LHCN-M2 (cell line): ENCODE measurements at places on chromosomes 6 and 20. TPM values are rescaled to one million over a fixed set of nuclear protein-coding genes. Genes with fewer than 3 reads are reported as not detected.

Gene SOX18
- not detected in 2 replicates for total RNA-seq

Gene PRRT1
- 0.06 TPM in 1 of 2 replicates, not detected in the other for total RNA-seq

Gene CST3
- total RNA-seq = 356 and 431 TPM in 2 replicates

DNA sequence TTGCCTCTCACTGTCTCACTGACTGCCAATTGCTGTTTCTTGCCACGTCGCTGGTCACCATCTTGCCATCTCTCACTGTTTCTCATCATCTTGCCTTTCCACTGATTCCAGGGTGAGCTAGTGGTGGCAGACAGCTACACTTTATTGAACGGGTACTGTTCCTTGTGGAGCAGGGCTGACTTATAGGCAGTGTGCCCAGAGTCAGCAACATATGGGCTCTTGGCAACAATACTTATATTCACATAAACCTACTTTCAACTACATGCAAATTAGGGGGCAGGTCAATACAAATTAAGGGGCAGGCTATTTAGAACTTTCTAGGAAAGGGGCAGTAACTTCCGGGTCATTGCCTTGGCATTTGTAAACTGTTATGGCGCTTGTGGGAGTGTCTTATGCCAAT lies 186.2 kb upstream of the SYNDIG1 start:
- DNase-seq = no peak

DNA sequence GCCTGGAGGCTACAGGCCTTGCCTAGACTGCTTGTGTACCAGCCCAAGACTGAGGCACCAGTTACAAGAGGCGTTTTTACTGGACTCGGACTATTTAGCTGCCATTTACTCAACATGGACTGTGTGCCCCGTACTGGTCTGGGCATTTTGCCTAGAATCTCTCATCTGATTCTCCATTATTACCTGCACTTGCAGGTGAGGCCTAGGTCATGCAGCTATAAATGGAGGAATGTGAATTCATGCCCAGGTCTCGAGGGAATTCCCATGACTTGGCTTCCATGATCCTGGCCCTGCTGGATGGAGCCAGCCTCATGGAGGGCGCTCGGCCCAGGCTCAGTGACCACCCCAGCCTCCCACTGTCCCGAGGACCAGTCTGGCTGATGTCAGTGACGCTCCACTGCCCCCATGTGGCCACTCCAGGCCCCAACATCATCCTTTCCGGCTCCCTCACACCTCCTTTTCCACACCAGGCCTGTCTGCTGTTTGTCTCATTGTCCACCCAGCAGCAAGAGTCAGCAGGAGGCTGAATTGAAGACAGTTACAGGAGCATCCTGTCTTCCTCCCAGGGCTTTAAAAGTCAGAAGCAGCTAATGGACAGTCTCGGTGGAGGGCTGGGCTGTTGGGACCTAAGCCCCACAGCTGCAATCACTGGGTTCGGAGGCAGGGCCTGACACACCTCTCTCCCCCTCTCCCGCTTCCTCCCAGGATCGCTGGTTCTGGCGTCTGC lies 8.7 kb downstream of the MMP24OS start:
- DNase-seq = peak; percentile 53

GRCh38 chr20:16885746-16886145 lies 137.6 kb downstream of the OTOR start:
- DNase-seq = no peak
